ENCODE measurements at places on chromosomes 2 and 18.
A peak's percentile ranks its signal among the peaks of the same experiment; 100 is the strongest.

GRCh38 chr2:231361701-231362554 lies 33.6 kb upstream of the B3GNT7 start:
- no peak for DNase-seq

DNA sequence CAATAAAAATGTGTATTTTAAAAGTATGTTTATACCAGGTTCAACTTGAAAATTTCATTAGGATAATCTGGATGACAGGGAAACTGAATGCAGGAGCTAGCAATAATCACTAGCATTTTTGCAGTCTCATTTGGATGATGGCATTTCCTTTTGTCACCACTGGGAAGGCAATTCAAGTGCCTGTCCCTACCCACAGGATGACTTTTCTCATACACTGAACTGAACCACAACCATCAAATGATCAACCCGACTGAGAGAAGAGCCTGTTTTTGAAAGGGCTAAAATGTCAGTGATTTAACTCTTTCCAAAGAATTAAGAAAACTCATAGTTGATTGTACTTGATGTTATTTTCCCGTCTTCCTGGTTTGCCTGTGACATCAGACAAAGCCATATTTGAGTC lies 115.0 kb downstream of the FAM124B start:
- no peak for DNase-seq

DNA sequence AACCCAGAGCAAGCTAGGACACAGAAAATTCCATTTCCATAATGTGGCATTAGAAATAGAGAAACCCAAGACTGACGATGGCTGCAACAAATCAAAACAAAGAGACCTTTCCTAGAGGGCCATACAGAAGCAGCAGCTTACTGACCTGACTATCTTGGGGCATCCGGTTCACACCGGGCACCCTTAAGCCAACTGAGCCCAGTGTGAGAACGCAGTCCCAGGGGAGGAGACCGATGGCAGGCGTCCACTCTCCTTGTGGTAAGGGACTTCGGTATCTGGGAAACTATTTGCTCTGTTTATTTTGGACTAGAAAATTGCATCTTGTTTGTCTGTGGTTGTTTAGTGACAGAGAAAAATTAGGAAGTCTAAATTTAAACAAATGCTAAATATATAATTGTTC lies 244.8 kb upstream of the COPS8 start:
- DNase-seq = no peak

GRCh38 chr2:165898381-165898780 lies 55.2 kb downstream of the TTC21B start:
- DNase-seq = no peak

- DNase-seq = no peak
These were observed 372.7 kb downstream of the ZNF521 start for GRCh38 chr18:24979235-24979634.

DNA sequence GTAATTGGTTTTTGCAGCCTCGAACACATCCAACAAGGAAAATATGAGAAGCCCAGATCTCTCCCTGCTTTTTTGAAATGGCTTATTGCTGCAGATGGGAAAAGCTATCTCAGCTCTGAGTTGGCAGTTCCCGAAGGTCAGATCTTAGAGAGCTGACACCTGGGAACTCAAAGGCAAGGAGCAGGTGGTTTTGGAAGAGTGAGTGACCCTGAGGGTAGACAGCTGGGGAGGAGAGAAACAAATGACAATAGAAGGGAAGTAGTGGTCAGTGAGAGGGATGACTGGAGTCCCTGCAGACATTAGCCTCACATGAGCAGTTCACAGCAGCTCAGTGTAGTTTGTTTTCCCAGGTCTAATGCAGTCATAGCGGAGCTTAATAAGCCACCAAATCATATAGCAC lies 317.9 kb downstream of the STK39 start:
- DNase-seq = no peak

DNA sequence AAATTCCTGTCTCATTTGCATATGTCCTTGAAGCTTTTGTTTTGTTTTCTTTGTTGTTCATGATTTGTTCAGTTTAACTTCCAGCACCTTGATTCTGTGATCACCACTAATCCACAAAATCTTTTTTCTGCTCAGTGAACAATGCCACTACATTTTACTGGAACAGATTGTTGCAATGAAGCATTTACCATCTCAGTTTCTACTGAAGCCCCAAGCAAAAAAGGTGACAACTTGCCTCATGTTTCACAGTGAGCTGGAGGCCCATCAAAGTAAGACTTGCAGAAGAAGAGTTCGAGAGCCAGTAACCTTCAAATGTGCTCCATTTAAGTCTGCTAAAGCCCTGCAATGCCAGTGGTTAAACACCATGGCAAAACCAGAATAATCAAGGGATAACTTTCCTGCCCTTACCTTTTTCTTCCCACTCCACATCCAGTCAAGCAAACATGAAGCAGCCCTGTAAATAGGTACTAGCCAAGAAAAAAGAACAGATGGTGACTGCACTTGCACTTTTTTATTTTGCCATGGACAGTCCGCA lies 25.7 kb upstream of the PDE1A start:
- DNase-seq = no peak

GRCh38 chr2:2027271-2027670 lies 283.0 kb upstream of the PXDN start:
- DNase-seq = no peak

- peak; percentile 13 for DNase-seq
These were observed 1304.3 kb upstream of the DDX18 start for GRCh38 chr2:116510117-116510671.

- DNase-seq = no peak
These were observed 12.3 kb upstream of the TFCP2L1 start for GRCh38 chr2:121297217-121297830.

DNA sequence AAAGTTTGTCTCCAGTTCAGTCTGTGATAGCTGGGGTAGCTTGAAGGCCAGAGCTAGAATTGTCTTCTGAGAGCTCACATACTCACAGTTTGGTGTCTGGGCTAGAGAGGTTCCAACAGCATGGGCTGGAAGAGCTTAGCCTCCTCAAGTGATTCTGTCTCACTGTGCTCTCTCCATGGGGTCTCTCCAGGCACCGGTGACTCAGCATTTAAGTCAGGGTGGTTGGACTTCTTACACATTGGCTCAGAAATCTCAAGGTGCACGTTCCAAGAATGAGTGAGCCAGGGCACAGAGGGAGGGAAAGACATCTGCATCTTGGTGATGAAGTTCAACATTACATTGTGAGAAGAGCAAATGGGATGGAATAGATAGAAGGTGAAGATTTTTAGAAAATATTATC lies 207.3 kb upstream of the DDX18 start:
- DNase-seq = no peak

- DNase-seq = peak; percentile 43
These were observed 68.1 kb upstream of the CSRNP3 start for GRCh38 chr2:165401285-165401852.

GRCh38 chr2:106843001-106843909 lies 42.7 kb downstream of the ST6GAL2 start:
- peak; percentile 67 for DNase-seq

- no peak for DNase-seq
These were observed 139.4 kb downstream of the CYRIA start for GRCh38 chr2:16526193-16526592.

- peak; percentile 84 for DNase-seq
These were observed at the start of gene ARID5A for GRCh38 chr2:96536445-96537065. ARID5A (plus strand) TSS chr2:96536752; CDS start chr2:96536827, 75 bp downstream.

DNA sequence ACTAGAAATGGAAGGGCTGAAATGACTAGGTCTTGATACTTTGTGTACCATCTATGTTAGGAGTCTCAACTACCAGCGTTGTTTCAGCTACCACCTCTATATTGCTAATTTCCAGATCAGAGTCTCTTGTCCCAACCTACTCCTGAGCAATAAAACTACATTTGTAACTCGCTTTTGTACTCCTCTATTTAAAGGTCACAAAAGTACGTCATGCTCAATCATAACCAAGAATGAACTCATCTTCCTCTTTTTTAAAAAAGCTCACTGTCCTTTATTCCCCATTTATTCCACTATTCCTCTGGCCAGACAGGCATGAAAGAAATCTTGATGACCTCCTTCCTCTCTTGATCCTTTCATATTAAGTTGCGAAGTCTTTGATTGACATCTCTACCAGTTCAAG lies 11.2 kb upstream of the MATN3 start:
- DNase-seq = no peak

DNA sequence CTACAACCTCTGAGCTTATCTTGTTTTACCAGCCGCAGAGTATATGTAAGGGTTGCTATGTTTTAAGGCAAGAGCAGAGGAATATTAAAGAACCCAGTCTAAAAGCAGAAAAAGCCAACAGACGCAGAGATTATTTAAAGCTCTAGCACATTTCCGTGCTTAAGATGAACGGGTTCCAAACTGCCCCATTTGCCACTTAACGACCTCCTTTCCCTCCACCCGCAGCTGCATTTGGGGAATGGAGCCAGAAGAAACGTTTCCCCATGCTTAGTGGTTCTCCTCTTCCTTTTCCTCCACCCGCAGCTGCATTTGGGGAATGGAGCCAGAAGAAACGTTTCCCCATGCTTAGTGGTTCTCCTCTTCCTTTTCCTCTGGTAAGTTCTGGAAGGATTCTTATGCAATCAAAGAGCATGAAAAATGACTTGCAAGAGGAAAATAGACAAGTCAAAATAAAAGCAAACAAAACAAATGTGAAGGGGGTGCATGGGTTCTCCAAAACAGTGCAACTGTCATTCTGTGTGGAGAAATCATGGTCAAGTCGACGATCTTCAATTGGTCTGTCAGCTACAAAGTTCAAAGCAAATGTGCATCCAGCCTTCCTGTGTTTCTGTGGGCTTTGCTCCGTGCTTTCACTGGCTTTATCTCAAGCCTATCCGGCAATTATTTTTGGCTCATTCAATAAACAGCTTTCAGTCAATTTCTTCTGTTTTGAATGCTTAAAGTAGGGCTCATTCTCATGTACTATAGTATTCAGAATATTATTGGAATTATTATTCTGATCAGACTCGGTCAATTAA lies 57.8 kb downstream of the DIPK1C start:
- DNase-seq = no peak

DNA sequence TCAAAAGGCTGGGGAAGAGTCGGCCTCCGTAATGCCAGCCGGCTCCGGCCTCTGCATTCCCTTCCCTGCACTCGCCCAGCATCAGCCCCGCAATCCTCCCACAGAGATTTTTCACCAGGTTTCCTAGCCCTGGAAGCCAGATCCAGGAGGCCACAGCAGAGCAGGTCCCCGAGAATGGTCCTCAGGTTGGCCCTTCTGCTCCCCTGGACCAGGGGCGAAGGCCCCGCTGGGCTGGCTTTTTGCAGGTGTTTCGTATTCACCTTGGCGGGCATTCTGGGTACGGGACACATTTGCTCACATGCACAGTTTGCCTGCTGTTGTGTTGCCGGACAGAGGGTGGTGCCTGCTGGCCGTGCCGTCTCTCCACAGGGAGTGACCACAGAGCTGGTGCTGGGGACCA lies 309.5 kb downstream of the NDUFA10 start:
- DNase-seq = no peak

GRCh38 chr2:39688181-39688580 lies 22.5 kb downstream of the TMEM178A start:
- DNase-seq = no peak

GRCh38 chr2:113119111-113119510 lies 8.3 kb upstream of the IL1RN start:
- no peak for DNase-seq

GRCh38 chr18:1246827-1247226 lies 342.2 kb downstream of the ADCYAP1 start:
- DNase-seq = no peak

DNA sequence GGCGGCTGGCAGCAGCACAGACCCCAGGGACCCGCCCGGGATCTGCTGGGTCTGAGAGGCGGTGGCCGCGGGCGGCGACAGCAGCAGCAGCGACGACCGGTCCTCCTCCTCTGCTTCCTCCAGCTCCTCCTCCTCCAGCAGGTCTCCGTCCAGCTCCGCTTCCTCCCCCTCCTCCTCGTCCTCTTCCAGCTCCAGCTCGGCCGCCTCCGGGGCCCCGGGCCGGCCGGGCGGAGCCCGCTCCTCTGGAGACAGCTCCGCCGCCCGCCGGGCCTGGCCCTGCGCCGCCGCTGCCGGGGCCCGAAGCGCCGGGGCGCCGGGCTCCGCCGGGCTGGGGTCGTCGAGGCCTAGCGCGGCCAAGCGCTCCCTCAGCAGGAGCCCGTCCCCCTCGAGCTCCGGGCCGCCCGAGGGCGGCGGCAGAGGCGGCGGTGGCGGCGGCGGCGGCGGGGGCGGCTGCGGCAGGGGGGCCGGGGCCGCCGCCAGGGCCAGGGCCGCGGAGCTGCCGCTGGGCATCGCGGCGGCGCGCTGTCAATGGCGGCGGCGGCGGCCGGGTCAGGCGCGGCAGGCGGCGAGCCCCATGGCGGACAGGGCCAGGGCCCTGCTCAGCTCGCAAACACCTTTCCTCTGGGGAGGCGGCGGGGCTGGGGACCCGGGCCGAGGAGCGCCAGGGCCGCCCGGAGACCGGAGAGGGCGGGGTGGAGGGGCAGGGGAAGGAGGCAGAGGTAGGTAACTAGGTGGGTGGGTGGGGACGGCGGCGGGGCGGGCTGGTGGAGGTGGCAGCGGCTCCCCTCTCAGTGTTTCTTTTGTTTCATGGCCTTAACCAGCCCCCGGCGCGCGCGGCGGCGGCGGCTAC lies 445 bp downstream of the MEX3C start:
- DNase-seq = peak; percentile 14

DNA sequence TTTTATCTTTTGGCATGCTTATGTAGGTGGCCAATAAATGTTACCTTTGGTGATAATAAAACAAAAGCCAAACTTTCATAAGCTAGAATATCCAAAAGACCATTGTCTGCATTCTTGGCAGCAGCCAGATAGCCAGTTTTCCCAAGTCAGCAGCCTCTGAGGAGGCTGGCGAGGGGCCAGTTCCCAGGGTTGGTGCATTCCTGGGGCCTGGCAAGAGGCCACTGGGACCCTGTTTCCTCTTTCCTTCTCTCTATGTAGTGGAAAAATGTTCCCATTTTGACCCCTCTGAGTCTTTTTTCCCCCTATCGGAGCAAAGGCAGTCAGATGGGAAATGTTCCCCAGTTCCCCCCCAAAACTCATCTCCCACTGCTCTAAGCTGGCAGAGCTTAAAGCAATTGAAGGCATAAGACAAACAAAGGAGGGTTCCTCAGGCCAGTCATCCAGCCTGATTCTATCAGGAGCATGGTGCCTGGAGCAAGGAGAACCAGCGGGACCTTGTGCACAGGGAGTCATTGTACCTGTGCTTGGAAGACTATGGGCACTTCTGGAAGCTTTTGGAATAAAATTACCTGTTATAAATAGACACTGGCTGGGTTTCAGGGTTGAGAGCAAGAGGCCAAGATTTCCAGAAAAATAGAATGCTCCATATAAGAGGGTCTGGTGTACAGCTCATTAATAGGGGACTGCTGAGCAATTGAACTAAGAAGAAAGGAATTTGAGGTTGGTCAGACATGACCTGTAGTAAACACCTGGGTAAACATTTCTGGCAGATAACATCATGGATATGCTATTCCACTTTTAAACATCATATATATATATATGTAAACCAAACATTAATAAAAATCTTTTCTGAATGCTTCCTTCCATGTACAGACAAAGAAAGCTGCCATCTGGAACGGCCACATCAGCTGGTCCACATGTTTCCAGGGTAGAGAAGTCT lies 63.4 kb downstream of the NCKAP5 start:
- DNase-seq = no peak

GRCh38 chr2:11163439-11164317 lies 8.4 kb downstream of the SLC66A3 start:
- no peak for DNase-seq

Measured in NCI-H1105 (cell line).